ENCODE measurements at places on chromosomes 2 and 18.

DNA sequence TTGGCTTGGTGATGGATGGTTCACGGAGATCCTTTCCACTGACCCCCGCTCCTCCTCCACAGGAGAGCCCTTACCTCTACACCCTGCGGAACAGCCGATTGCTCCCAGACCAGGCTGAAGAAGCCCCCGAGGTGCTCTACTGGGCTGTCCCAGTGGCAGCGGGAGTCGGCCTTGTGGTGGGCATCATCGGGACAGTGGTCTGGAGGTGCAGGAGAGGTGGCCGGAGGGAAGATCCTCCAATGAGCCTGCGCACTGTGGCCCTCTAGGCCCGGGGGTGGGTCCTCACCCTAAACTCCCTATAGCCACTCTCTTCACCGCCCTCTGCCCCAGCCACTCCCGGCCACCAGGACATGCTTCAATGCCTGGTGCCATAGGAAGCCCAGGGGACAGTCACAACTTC lies 108.8 kb upstream of the PPP1CB start:
- DNase-seq: no peak

DNA sequence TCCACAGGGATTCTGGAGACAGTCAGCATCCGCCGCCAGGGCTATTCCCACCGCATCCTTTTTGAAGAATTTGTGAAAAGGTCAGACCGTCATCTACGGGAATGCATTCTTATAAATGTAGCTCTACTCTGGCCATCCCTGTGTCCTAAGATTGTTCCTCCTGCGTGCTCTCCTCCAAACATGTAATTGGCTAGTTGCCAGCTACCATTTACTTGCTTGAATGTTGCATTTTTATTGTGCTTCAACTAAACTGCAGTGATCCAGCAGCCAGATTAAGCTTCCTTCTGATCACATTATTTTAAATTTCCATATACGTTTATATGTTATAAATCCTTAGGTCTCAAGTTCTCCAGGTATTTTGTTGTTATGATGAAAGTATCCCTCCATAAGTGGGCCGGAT lies 248.5 kb upstream of the SP5 start:
- DNase-seq: no peak

- DNase-seq: no peak
Observed at GRCh38 chr2:136381722-136382633, 264.0 kb upstream of the CXCR4 start.

- DNase-seq: no peak
Observed at GRCh38 chr2:96326564-96326963, 1.4 kb downstream of the ITPRIPL1 start.

- DNase-seq: no peak
Observed at GRCh38 chr2:160318218-160318617, 118.1 kb upstream of the ITGB6 start.

- DNase-seq: no peak
Observed at GRCh38 chr2:240024766-240025165, 376 bp downstream of the NDUFA10 start.

DNA sequence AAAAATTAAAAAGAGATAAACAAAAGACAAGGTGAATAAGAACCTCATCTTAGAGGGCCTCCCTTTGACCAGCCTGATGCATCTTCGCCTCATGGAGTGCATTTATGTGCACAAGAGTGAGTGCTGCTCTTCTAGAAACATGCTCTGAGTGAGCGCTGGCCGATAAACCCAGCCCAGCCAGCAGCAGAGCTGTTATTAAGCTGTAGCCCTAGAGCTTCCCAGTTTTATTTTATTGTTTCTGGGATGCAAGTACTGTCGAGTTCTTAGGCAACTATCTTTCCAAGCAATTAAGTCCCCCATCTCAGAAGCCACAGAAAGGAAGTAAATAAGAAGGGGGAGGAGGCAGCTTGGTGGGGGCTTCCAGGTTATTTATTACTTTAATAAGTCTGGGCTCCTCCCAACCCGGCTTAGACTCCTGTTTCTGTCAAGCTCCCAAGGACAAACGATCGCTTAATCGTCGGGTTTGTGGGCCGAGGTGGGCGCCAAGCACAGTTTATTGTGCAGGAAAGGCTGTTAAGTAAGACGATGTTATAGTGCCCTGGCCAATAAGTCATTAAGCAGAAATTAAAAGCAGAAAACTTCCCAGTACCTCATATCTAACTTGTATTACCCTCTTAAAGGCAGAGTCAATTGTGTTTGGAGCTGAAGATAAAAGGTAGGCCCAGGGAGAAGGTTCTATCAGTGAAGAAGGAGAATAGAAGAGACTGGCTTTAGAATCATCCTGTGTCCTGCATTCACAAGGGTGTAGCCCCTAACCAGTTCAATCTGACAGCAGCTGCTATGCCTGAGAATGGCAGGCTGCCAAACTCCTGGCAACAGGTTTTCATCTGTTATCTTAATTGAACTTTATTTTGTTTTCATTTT lies 176.3 kb downstream of the PIK3C3 start:
- peak; percentile 58 for DNase-seq

DNA sequence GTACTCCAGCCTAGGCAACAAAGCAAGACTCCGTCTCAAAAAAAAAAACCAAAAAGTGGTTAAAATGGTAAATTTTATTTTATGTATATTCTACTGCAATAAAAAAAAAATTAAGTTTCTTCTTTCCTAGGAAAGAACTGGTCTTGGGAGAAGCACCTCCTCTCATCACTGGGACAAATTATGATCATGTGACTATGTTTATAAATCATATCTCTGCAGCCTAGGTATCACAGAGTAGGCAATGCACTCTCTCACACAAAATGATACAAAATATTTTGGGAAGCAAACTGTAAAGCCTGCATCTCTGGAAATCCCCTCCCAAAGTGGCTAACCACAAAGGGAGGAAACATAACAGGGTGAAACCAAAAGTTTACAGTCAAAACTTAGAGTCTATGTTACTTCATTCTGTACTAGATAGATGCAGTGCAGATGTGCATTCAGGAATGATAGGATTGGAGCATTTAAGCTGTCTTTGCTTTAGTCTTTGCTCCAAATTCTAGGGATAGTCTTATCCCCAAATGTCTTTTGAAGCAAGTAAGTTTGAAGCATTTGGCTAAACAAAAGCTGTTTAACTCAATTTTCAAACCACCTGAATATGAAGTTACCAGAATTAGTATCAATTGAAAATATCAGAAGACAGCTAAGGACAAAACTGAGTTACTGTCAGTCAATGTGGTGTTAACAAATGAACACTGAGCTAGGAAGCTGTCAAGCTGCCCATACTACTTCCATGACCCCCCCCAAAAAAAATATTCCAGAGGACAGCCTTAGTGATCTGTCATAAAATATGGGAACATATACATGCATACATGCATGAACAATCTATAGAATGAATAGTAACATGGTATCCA lies 21.1 kb upstream of the MALT1 start:
- no peak for DNase-seq

- no peak for DNase-seq
Observed at GRCh38 chr2:228348516-228349064, 167.1 kb upstream of the SPHKAP start.

GRCh38 chr2:193861557-193861956 lies 1666.8 kb upstream of the TMEFF2 start:
- DNase-seq: no peak

DNA sequence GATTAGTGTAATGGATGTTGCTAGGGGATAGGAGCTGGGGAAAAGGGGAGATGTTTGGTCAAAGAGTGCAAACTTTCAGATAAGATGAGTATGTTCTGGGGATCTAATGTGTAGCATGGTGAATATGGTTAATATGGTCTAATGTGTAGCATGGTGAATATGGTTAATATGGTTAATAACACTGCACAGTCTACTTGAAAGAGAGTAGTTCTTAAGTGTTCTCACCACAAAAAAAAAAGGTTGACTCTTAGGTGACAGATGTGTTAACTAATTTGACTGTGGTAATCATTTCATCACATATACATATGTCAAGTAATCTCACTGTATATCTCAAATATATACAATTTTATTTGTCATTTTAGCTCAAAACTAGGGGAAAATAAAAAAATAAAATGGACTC lies 121.3 kb upstream of the CD226 start:
- DNase-seq: no peak

GRCh38 chr2:110099038-110099425 lies 16.6 kb downstream of the MALL start:
- DNase-seq: no peak

GRCh38 chr18:48111587-48111986 lies 181.1 kb upstream of the SMAD2 start:
- DNase-seq: no peak

DNA sequence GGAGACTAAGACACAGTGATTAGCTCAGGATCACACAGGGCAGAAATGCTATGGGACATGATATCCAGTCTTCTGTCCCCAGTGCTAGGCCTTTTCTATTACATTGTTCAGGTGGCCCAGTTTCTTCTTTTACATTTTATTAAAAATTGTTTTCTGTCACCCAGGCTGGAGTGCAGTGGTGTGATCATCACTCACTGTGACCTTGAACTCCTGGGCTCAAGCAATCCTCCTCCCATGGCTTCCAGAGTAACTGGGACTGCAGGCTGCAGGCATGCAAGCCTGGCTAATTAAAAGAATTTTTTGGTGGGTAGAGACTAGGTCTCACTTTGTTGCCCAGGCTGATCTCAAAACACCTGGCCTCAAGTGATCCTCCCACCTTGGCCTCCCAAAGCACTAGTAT lies 15.4 kb downstream of the PDK1 start:
- no peak for DNase-seq

GRCh38 chr18:156514-157230 lies 1.7 kb upstream of the USP14 start:
- DNase-seq: no peak

DNA sequence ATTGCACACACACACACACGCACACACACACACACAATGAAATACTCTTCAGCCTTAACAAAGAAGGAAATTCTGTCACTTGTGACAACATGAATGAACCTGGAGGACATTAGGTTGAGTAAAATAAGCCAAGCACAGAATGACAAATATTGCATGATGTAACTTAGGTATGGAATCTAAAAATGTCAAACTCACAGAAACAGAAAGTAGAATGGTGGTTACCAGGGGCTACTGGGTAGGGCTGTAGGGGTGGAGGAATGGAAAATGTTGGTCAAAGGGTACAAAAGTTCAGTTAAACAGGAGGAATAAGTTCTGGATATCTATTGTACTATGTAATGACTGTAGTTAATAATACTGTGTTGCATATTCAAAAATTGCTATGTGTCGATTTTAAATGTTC lies 29.5 kb downstream of the SCN2A start:
- DNase-seq: no peak

DNA sequence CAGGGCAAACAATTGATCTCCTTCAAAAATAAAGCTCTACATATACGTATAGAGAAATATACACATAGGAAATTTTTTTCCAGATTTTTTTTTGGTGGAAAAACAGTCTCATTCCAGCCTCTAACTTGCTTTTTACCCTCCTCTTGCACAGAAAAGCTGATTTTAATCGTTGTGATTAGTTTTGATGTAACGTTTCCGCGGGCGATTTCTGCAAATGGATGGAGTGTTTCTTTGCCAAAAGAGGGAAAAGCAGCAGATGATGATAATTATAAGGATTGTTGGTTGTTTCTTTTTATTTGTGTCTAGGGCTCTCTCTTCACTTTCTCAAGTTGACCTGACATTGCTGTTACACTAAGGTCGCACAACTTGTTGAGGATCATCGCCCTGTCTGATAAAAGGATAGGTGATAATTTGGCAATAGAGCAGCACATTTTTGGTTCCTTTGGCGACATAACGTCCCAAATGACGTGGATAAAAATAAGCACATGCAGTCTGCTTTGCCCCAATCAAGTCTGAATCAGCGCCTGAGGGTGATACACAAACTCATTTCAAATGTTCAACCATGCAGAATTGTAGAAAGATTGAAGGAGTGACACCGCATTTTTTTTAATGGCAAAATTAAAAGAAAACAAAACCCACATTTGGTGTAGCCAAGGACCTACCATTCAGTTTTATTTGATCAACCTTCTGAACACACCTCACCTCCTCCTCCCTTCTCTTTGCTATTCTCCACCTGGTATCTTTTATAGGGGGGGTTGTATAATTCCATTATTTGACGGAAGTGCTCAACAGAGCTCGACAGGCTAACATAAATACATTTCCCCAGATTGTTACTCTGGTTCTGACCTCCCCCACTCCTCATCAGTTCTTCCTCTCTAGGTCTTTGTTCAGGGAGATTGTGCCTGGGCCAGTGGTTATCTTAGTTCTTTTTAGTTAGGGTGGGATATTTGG lies 109.6 kb upstream of the KCTD1 start:
- no peak for DNase-seq

DNA sequence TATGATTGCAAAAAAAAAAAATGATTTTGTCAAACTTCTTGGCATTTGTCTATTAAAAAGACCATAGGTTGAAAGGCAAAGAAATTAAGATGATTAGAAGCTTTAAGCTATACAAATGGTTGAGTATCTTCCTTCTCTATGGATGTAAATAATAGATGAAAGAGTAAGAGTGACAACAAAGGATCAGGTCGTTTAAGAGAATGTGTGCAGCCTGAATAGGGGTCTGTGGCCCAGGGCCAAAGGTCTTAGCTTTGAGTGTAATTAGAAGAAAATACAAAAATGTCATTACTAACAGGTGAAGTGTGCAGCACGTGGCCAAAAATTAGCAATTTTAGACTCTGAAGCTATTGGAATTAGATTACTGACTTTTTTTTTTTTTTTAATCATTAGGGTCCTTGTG lies 122.4 kb downstream of the GREB1L start:
- DNase-seq: no peak

- DNase-seq: no peak
Observed at GRCh38 chr2:2762913-2763312, 431.8 kb upstream of the MYT1L start.

GRCh38 chr18:48022531-48023329 lies 92.3 kb upstream of the SMAD2 start:
- peak; percentile 59 for DNase-seq

- no peak for DNase-seq
Observed at GRCh38 chr2:220887876-220888275, 684.2 kb downstream of the EPHA4 start.
